ENCODE measurements at places on chromosomes 4 and X.
A peak's percentile ranks its signal among the peaks of the same experiment; 100 is the strongest.

GRCh38 chr4:15929540-15929939, 9.0 kb downstream of the FGFBP1 start:
- no peak for DNase-seq

GRCh38 chr4:184476695-184477094, 2.3 kb upstream of the IRF2 start:
- DNase-seq, result no peak

- DNase-seq, result no peak
Observed at GRCh38 chr4:158397781-158398180, 123.9 kb upstream of the RXFP1 start.

DNA sequence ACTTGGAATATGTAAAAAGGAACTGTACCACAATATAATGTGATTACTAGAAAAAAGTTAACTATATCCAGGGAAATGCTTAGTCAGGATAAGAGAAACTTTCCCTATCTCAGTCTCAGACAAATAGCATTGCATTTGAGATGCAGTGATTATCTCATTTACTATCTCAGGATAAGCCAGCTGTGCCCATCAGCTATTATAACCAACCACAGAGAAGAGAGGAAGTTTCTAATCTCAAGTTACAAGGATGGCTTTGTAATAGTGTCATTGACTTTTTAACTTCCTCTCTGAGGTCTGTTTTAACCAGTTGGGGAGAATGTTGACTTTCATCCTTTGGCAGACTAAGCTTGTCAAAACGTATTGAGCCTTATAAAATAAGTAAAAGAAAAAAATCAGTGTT, 56.5 kb downstream of the SNX25 start:
- no peak for DNase-seq

DNA sequence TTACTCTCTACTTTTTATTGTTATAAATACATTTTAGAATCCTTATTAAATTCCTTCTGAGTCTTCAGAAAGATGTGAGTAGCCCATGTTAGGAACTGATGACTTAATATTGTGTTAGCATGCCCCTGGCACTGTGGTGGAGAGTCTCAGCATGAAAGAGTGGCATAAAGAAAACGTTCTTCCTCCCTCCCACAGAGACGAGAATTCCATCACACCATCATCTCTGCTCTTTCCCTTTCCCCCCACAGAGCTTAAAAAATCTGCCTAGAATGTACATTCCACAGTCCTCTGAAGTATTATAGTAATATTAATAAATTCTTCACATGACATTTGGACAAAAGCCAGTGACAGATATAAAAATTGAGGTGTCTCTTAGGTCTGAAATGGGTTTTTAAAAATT, 117.8 kb upstream of the DKK2 start:
- DNase-seq, result no peak

DNA sequence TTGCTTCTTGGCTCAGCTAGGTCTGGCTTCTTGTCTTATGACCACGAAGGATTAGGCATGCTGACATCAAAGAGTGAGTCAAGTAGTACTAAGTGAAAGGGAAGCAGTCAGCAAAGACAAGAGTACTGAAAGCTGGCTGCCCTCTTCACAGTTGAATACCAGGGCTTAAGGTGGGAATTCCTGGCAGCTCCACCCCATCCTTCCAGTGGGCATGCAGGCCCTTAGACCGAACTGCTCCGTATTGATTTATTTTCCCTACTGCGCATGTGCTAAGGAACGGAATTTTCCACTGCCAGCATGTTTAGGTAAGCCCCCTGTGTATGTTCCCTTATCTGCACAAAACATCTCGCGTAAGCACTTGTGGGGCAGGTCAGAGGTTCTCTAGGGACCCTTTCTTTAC, 2320.1 kb downstream of the ARAP2 start:
- DNase-seq, result no peak

DNA sequence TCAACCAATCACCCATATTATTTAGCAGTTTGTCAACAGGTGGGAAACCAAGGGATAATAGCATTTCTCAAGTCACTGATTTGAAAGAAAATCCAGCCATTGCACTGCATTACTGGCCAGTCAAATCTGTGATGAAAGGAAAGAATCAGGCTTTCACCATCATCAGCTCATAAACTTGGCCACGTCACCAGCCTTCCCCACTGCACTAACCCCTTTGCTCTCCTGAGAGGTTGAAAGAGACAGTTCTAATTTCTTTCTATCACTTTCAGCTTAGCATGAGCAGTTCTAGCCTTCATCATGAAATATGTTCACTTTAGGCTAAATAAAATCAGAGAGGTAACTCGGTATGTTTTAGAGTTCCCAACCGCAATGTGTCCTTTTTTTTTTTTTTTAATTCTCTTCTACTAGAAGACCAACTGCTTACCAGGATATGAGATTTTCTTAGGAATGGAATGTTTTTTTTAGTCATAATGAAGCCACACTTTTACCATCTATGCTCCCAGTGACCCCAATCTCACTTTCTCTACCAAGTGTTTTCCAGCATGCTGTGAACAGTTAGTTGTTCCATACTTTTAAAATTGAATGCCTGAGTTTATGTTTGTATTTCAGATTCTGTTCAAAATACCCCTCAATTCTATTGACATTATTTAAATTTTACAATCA, 55.7 kb upstream of the SLC7A11 start:
- DNase-seq, result no peak

DNA sequence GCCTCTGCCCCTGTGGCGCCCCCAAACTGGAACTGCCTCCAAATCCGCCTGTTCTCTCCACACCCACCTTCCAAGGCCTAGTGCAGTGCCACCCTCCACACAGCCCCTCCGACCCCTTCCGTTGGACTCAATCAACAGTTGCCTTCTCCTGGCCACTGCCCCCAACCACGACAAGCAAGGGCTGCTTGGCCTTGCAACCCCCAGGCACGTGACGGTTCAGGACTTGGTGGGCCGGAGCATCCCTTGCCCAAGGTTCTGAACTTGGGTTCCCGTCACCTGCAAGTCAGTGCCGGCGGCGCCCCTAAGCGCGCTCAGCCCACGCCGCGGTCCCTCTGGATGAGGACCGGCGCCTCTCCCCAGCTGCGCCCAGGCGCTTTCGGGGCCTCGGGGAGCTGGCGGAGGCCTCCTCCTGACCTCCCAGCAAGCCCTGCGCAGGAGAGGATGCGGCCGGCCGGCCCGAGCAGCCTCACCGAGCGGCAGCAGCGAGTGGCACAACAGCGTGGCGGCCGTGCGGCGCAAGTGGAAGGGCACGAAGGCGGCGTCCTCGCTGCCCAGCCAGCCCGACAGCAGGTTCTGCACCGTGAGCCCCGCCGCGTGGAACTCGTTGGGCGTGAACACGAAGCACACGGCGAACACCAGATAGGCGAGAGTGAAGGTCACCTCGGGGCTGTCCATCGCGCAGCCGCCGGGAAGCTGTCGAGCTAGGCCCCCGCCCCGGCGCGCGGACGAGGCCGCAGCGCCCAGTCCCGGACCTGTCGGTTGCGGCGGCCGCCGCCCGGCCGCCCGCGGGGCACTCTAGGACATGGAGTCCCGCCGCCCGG, 750 bp downstream of the TMEM129 start:
- peak; percentile 44 for DNase-seq

DNA sequence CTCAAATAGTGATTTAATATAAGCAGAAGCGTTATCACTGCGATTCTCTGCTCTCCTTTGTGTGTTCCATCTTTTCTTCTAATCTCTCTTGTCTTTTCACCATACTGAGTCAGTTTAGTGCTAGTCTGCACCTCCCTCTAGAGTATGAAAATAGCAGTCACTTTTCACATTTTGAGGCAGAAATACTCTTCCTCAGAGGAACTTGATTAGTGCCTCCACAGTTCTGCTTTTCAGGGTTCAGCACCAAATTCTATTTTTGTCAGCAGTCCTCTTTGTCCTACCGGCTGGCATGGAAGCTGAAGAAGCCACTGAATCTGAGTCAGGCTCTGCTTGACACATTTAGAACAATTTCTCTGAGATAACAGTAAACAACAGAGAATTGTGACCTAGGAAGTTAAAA, 49.7 kb upstream of the ANKRD17 start:
- DNase-seq, result peak; percentile 3

DNA sequence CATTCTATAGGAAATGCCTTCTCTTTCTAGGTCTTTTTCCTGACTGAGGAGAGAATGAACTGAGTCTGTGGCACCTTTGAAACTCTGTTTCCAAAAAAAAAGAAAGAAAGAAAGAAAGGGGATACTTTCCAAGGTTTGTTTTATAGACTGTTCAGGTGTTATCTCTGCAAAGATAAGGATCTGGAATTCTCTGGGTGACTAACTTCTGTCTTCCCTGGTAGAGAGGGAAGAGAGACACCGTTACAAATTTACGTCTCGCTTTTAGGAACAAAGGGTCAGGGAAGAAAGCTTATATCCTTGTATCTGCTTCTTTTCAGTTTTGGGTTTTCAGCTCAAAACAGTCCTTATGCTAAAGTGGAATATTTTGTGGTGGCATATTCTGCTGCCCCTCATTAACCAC, 314.1 kb downstream of the RAPGEF2 start:
- DNase-seq, result no peak

DNA sequence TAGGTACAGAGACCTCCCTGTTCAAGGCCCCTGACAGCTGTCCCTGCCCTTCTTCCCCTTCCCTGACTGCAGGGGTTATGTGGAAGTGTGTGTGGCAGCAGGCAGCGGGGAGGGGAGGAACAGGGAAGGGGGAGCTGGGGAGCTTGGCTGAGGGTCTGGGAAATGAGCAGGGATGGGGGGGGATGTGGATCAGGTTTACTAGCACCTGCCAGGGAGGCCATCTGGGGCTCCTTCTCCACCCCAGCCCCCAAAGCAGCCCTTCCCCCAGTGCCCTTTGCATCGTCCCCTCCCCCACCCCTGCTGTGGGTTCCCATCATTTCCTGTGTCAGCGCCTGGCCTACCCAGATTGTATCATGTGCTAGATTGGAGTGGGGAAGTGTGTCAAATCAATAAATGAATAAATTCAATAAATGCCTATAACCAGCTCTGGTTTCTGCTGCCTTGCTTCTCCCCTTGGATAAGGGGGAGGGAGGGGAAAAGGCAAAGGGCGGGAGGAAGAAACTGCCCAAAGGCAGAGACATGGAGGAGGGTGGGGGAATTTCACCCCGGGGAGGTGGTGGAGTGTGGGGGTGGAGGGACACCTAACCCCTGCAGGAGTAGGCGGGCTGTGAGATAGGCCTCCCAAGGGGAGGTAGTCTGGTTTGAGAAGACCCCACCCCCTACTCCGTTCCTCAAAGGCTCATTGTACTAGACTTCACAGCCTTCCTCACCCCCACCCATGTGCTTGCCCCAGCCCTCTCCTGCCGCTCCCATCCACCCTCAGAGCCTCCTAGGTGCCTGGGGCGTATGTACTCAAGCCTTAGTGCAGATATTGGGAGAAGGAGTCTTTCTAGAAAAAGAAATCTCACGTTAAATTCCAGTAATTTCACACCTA, 3.2 kb downstream of the CXorf65 start:
- peak; percentile 65 for DNase-seq

- peak; percentile 32 for DNase-seq
Observed at GRCh38 chr4:183907871-183908683, 3.0 kb downstream of the STOX2 start.
